ENCODE measurements at places on chromosomes 3 and 15.

DNA sequence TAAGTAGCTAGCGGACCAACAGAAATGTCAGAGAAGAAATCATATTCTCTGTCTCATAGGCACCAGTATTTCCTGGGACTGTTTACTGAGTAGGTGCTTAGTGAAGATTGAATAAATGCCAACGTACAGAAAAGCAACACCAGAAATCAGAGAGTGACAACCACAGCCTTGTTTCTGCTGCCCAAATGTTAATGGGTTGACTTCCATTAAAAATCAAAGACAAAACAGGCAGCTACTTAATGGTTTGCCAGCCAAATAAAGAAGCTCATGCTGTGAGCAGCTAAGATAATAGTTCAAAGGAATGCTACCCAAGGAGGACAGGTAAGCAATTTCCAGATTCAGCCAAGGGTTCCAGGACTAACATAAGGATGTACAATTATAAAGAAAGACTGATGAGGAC lies 270.7 kb downstream of the THSD4 start:
- DNase-seq = no peak

- no peak for DNase-seq
Measured at GRCh38 chr3:22959593-22959992, 243.5 kb upstream of the UBE2E2 start.

DNA sequence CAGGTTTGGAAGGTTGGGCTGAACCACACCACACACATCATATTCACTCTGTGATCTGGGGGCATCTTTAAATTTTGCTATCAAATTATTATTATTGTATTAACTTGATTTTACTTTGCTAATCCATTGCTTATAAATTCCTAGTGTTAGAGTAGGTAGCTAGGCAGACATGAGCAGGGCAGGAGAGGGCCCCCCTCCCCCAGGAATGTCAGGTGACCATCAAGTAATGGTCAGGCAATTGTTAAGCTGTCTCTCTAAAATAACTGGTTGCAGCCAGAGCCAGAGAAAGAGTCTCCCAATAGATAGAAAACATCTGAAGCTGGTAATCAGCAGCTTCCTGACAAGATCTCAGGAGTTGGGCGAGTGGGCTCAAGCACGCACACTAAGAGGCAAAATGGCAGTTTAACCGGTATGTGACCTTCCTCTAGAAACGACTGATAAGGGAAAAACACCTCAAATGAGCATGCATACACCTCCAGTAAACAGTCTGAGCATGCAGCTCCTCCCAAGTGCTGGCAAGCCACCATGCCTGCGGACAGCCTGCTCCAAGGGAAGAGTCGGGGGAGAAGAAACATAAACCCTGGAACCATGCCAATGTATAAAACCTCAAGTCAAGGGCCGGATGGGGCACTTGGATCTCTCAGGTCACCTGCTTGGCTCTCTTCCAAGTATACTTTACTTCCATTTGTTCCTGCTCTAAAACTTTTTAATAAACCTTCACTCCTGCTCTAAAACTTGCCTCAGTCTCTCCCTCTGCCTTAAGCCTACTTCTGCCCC lies 3.1 kb upstream of the CXCR6 start:
- no peak for DNase-seq

DNA sequence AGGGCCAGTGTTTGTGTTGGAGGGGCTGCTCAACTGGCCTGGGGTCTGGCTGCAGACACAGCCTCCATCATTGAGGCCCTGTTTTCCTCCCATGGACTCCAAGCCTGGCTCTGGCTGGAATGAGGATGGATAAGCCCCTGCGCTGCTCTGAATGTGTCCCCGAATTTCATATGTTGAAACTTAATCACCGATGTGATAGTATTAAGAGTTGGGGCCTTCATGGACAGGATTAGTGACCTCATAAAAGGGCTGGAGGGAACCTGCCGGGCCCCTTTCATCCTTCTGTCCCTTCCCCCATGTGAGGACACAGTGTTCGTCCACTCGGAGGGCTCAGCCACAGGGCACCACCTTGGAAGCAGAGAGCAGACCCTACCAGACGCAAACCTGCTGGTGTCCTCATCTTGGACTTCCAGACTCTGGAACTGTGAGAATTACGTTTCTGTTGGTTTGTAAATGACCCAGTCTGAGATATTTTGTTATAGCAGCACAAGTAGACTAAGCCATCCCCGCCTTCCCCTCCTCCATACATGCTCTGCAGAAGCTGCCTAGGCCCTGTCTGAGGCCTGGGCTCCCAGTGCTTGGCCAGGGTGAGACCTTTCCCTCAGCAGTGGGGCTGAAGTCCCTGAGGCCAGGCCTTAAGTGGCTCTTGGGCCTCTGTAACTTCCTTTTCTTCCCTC lies 3.8 kb upstream of the LCTL start:
- no peak for DNase-seq

GRCh38 chr3:183198939-183199338 lies 36.4 kb upstream of the LAMP3 start:
- no peak for DNase-seq

- DNase-seq = no peak
Measured at GRCh38 chr3:87145553-87145952, 81.6 kb upstream of the CHMP2B start.

DNA sequence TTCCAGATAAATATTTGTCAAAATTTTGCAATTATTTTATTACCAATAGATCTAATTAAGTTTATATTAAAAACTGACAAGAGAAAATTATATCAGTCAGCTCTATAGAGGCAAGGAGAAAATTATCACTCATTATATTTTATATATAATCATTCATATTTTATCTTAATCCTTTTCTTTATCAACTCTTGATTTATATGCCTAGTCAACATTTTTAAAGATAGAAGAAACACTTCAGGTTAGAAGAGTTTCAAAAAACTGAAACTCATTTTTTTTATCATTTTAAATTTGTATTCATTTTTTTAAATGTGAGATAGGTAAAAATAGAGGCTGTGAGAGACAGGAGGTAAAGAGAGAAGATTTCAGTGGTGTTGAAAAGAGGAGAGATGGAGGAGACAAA lies 217.3 kb upstream of the P2RY1 start:
- no peak for DNase-seq

- DNase-seq = no peak
Measured at GRCh38 chr3:77967621-77968020, 927.7 kb downstream of the ROBO2 start.

GRCh38 chr3:109985943-109986555 lies 648.7 kb upstream of the DPPA4 start:
- DNase-seq = no peak

DNA sequence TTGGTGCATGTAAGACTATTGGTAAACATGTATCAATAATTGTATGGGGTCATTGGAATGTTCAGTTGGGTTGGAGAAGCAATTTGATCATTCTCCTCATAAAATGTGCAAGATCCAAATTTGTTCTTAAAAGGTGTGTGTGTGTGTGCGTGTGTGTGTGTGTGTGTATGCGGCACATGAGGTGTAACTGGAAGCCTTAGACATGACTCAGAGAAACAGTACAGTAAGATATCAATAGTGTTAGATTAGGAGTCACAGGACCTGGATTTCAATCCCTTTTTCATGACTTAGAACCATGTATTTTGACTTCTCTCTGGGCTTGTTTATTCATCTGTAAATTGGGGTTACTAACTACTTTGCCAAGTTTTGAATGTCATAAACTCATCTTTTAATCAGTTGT lies 38.3 kb downstream of the RSRC1 start:
- DNase-seq = no peak

DNA sequence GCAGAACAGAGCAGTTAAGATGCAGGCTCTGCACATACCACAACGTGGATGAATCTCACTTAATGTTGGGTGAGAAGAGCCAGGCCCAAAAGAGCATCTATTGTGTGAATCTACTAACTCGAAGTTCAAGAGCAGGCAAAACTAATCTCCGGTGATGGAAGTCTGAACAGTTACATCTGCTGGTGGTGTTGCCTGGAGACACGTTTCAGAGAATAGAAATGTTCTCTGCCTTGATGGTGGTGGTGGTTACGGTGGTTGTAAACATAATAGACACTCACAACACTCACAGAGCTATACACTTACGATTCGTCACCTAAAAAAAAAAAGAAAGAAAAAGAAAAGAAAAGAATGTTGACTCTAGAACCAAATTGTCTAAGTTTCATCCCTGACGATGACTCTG lies 86.8 kb downstream of the LIPC start:
- no peak for DNase-seq

DNA sequence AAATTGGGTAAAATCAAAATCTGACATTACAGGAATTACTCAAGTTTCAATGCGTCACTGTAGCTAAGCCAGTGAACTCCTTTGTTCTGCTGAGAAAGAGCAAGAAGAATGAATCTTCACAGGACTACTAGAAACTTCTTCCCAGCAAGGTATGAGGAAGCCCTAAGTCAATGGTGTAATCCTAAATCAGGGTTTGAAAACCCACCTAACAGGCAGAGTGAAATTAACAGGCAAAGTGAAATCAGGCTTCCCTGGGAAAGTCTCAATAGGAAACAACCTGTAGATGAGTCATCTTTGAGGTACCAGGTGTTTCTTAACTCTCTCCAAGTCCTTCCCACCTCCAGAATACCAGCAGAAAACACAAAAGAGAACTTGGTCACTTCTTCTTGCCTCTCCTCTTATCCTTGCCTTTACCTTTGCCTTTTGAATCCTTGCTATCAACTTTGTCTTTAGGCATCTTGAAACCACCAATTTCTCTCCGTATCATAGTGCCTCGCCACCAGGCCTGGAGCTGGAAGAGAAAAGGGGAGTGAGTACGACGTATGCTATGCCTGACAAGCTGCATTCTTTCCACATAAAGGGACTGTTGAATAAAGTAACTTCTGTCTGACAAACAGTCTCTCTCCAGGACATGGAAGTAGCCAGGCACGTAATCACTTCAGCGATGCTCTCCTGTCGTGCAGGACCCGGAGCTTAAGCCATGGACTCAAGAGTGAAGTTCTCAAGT lies 60.6 kb upstream of the RPL35A start:
- DNase-seq = no peak

- DNase-seq = no peak
Measured at GRCh38 chr15:94587113-94587512, 355.8 kb downstream of the MCTP2 start.

DNA sequence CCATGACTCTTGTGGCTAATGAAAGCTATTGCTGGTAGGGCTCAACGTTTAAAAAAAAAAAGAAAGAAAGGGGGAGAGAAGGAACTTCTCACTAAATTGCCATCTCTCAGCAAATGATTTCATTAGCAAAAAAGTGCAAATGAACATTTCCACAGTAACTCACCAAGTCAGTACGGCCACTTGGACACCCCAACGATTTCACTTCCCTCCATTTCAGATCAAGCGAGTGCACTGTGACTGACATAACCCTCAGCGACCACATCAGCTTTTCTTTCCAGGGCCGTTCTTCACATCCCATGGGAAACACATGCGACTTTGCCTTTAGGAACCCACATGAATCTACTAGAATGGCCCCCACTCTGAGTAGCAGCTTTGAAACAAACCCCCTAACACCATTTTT lies 71.6 kb downstream of the OSBPL10 start:
- DNase-seq = no peak

DNA sequence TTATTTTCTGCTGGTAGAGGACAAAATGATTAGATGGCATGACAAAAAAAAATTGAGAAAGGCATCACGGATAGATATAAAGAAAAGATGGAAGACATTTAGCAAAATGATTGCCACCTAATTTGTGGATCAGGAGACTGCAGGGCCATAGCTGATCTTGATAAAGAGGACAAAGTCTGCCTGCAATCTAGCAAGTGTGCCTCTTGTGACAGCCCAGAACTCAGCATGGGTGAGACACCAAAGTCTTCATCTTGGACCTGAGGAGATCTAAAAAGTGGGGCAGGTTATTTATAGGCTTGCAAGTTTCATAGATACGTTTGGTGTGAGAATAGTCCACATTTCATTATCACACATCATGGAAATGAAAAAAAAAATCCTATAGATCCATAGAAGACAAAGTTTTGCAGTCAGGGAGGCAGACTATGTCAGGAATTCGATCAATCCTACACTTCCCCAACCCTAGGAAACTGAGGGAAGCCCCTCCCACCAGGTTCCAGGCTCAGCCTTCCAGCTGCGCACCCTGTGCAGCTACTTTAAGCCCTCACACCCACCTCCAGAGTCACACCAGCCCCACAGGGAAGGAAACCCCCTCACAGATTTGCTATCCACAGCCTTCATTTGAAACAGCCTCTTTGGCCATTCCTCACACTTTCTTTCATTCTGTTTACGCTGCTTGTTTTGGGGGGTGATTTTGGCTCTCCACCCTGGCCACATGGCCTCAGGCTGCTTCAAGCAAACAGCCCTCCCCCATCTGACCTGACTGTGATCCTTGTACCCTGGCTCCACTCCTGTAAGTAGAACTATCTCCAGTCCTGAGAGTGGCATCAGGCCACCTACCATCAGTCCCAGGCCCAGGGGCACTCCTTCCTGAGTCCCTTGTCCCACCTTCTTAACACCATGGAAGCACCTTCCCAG lies 28.1 kb upstream of the KLHL6 start:
- no peak for DNase-seq

DNA sequence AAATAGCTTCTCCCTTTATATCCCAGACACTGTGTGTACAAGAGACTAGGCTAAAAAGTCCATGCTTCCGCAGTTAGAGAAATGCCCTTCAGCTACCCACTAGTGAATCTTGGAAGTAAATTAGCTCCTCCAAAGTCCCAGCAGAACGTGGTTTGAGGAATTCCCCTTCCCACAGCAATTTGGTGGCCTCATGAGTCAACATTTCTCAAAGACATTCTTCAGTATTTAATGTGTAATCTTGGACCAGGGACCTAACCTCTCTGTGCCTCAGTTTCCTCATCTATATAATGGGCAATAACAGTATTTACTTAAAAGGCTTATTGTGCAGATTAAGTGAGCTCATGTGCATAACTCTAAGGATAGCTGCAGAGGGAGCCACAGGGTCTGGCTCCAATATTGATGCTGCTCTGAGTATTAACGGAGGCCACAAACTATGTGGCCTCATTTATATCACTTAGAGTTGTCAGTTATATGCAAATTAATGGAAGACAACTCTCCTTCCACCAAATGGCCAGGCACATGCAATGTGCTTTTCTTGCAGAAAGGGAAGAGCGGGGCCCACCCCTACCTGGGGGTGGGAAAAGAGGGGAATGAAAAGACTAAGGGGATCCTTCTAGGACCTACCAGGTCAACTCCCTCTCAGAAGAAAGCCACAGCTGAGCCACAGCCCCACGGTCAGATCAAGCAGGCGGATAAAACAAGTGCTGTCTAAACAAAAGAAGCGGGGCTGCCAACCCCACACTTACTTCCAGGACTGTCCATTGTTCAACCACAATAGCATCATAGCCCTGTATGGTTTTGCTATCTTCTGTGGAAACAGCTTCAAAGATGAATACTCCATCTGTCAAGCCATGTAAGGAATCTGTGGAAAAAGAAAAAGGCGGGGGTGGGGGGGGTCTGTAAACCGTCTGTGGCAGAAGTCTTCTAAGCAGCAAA lies 92.4 kb downstream of the OXNAD1 start:
- DNase-seq = no peak

DNA sequence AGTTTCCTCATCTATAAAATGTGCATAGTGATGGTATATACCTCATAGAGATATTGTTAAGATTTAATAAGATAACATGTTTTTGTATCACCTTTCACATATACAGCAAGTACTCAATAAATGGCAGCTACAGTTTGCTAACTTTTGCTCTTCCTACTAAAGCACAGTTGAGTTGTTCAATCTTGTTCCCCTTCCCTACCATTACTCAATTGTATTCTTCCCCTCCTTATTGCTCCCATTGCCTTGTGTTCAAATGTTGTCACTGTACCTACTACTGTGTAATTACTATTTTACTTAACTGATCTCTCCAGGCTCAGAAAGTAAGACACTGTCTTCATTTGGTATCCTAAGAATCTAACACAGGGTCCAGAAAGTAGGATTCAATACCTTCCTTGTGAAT lies 5.5 kb downstream of the CD47 start:
- DNase-seq = no peak

Data from NCI-H1092 (cell line).